PC-3 (cell line): ENCODE measurements at places on chromosomes 5 and 9. TPM values are rescaled to one million over a fixed set of nuclear protein-coding genes. Genes with fewer than 3 reads are reported as not detected.

DNA sequence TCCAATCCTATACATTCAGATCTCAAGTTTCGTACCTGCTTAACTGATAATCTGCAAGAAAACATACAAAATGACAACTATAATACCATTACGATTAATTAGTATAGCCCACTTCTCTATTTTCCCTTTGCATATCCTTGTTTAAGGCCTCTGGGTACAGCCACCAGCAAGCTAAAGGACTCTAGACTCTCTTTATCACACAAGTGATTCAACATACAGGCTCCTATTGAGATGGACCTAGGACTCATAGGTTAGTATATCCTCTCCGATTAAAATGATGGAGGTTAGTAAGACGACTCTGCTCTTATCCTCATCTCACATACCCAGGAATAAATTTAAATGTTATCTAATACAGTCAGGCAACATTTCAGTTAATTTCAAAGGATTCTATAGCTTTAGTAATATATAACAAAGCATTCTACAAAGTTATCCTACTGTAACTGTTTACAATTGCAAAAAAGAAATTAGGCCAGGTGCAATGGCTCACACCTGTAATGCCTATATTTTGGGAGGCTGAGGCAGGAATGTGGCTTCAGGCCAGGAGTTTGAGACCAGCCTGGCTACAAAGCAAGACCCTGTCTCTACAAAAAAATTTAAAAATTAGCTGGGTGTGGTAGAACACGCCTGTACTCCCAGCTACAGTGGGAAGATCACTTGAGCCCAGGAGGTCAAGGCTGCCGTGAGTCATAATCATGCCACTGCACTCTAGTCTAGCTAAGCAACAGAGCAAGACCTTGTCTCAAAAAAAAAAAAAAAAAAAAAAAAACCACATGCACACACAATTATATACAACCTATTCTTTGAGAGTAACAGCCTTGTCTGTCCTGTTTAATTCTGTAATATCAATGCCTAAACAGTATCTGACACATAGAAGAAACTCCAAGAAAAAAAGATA is 15.4 kb downstream of the HAUS6 start:
- no peaks in the 10 kb centered on the region for H3K27me3 ChIP-seq
- no peak overlapping the region for H3K27ac ChIP-seq
- peak; percentile 30 for DNase-seq
- H3K4me1 ChIP-seq, result no peaks in the 10 kb centered on the region

DNA sequence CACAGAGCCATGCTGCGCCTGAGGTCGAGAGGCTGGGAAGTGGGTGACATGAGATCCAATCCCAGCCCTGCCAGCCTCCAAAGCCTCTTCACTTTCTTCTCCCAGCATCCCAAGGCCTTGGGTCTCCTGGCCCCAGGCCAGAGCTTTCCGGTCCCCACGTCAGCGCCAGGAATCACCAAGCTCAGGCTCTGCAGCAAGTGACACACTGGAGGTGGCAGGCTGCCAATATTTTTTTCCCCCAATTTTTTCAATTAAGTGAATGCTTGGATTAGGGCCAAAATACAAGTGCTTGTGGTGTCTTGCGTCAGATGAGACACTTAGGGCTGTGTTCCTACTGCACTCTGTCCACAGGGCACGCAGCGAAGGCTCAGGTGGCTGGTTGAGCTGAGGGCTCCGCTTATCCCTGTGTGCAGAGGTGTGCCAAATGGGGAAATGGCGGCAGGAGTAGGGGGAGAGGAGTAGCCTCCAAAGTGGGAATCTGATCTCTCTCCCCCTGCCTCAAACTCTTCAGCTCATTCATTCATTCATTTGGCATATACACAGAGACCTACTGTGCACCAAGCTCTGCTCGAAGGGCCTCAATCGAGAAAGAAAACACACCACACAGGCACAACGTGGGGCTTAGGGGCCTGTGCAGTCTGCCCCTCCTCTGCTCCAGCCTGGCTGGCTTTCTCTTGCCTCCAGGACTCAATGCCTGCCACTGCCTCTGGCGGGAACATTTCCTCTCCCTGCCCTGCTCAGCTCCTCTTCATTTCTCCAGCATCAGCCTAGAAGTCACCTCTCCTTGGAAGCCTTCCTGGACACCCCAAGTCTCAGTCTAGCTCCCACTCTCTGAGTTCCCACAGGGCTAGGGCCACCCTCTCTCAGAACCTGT is 16.6 kb downstream of the SH3PXD2B start:
- H3K4me3 ChIP-seq, result no peak overlapping the region
- DNase-seq, result peak; percentile 43
- H3K27ac ChIP-seq, result no peak overlapping the region

DNA sequence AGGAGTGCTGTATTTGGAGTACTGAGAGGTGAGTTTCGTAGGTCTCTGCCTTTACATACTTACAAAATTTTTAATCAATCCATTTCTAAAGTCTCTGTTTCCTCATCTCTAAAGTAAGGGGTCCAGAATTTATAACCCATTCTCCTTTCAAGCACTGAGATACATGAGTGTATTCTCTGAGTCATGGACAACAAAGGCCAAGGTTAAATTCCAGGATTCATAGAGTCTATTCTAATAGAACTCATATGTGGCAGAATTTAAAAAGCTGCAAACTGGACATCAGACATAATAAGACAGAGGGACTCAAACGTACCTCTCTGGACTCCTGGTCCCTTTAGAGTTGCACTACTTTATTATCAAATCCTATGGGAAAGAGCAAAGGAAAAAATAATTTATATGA is 112.5 kb upstream of the SLIT3 start:
- H3K4me1 ChIP-seq, result no peaks in the 10 kb centered on the region
- peaks cover 24% of the 10 kb centered on the region for H3K27me3 ChIP-seq
- DNase-seq, result no peak
- no peak overlapping the region for H3K4me3 ChIP-seq
- H3K36me3 ChIP-seq, result no peaks in the 10 kb centered on the region
- no peak overlapping the region for H3K27ac ChIP-seq

- no peak for DNase-seq
- H3K4me1 ChIP-seq, result peaks cover 49% of the 10 kb centered on the region
- peak overlapping the region; percentile 15; the same call in 1 of the 2 replicates for H3K4me3 ChIP-seq
- H3K27ac ChIP-seq, result peak overlapping the region; percentile 81
- H3K27me3 ChIP-seq, result no peaks in the 10 kb centered on the region
Measured at GRCh38 chr9:132631685-132632084, 38.1 kb downstream of the DDX31 start.

DNA sequence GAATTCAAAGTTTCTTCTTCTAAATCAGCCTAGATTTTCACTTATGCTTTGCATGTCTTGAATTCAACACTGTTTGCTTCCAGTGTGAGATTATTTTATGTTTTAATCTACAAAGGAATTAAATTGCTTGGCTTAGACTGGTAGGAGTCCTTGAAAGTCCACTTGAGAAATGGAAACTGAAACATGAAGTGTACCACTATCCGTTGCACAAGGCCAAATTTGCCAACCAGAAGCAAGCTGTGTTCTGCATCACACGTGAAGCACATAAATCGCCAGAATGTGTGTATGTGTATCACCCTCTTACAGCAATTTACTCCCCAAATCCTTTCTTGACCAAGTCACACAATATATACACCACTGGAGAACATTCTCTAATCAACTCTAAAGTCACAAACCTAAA is 10.3 kb downstream of the SEMA6A start:
- H3K4me3 ChIP-seq, result no peak overlapping the region
- no peak for DNase-seq
- 0 out of 2 replicates have a peak, but pooled peaks cover 15% of the 10 kb centered on the region for H3K27me3 ChIP-seq

- H3K4me3 ChIP-seq, result no peak overlapping the region
- H3K27ac ChIP-seq, result no peak overlapping the region
- H3K36me3 ChIP-seq, result no peaks in the 10 kb centered on the region
- DNase-seq, result no peak
Measured at GRCh38 chr9:126128494-126129142, 198.0 kb upstream of the MVB12B start.

GRCh38 chr9:79264041-79264440 is 307.7 kb upstream of the TLE4 start:
- no peaks in the 10 kb centered on the region for H3K36me3 ChIP-seq
- no peak overlapping the region for H3K27ac ChIP-seq
- H3K27me3 ChIP-seq, result no peaks in the 10 kb centered on the region
- H3K4me1 ChIP-seq, result no peaks in the 10 kb centered on the region
- H3K4me3 ChIP-seq, result no peak overlapping the region
- no peak for DNase-seq

GRCh38 chr9:98406469-98406868 is 151.0 kb upstream of the TBC1D2 start:
- H3K4me1 ChIP-seq, result no peaks in the 10 kb centered on the region
- no peak overlapping the region for H3K27ac ChIP-seq
- no peaks in the 10 kb centered on the region for H3K36me3 ChIP-seq
- no peaks in the 10 kb centered on the region for H3K27me3 ChIP-seq

- H3K27ac ChIP-seq, result 0 out of 2 replicates have a peak overlapping the region, but pooled peaks have one; percentile 9
- no peaks in the 10 kb centered on the region for H3K36me3 ChIP-seq
- H3K4me1 ChIP-seq, result peaks cover 32% of the 10 kb centered on the region
- H3K4me3 ChIP-seq, result no peak overlapping the region
- peak; percentile 86 for DNase-seq
Measured at GRCh38 chr9:27181381-27181780, 72.4 kb downstream of the TEK start.

DNA sequence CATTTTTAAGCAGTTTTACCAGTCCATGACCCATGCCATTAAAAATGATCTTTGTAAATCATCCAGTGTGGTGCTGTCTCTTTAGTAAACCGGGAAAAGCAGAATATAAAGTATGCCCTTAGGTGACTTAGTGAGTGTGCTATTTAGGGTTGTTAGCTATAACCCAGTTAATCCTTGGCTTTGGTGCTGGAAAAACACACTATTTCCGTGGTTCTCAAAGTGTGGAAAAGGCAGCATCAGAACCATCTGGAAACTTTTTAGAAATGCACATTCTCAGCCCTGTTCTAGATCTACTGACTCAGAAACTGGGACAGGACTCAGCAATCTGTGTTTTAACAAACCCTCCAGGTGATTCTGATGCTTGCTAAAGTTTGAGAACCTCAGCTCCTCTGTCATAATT is 123.6 kb upstream of the ZNF608 start:
- H3K4me3 ChIP-seq, result no peak overlapping the region
- H3K27me3 ChIP-seq, result no peaks in the 10 kb centered on the region

DNA sequence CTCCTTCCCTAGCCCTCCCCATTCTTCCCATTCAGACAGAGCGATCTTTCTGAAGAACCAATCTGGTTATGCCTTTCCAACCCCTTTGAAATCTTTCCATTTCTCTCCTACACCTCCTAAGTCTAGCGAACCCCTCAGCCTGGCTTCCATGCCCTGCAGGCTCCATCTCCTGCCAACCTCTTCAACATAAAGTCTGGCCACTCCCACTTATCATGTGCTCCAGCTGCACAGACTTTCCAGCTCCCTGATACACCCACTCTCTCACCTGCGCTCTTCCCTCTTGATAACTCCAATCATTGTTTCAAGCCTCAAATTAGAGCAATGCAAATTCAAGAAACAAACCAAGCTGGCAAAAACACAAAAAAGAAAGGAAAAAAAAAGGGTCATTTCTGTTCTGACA is 3.8 kb upstream of the ORM1 start:
- H3K4me3 ChIP-seq, result no peak overlapping the region
- H3K36me3 ChIP-seq, result no peaks in the 10 kb centered on the region
- no peak for DNase-seq
- no peaks in the 10 kb centered on the region for H3K27me3 ChIP-seq

GRCh38 chr5:97549496-97549895 is 366.4 kb upstream of the RIOK2 start:
- H3K27me3 ChIP-seq, result no peaks in the 10 kb centered on the region
- H3K4me3 ChIP-seq, result no peak overlapping the region
- H3K4me1 ChIP-seq, result peaks cover 8% of the 10 kb centered on the region; the same call in 1 of the 2 replicates
- peak; percentile 40 for DNase-seq

DNA sequence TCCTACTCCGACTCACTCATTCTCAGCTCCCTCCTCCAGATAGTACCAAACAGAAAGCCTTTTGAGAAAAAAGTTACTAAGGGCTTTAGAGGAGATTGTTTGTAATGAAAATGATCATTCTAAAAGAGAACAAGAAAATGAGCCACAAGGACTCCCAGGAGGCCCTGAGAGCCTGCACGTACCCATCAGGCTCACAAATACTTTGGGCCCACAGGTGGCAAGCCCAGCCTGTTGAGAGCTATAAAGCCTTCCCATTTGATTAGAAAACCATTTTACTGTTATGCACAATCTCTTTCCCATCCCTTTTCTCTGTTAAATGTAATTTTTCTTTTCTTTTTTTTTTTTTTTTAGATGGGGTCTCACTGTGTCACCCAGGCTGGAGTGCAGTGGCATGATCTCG is 136.1 kb downstream of the LHFPL2 start:
- H3K4me1 ChIP-seq, result peaks cover 57% of the 10 kb centered on the region
- DNase-seq, result no peak
- no peak overlapping the region for H3K27ac ChIP-seq
- no peaks in the 10 kb centered on the region for H3K36me3 ChIP-seq
- no peak overlapping the region for H3K4me3 ChIP-seq
- H3K27me3 ChIP-seq, result no peaks in the 10 kb centered on the region

DNA sequence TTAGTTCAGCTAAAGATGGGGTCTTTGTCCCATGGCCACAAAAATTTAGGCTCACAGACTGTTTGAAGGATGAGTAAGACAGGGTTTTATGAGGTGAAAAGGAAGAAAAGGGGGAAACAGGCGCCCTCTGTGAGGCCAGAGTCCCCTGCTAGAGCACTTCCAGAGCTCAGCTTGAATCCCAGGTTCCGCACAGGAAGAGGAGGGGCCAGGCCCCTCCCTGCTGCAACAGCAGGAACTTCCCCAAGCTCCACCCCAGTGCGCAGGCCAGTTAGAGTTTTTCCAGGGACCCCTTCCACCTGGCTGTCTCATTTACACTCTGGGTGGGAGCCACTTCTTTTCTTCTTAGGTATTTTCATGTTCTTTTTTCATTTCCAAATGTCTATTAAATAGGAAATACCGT is 480.8 kb downstream of the PSAT1 start:
- H3K27me3 ChIP-seq, result no peaks in the 10 kb centered on the region
- 0 out of 2 replicates have a peak, but pooled peaks cover 3% of the 10 kb centered on the region for H3K4me1 ChIP-seq
- no peaks in the 10 kb centered on the region for H3K36me3 ChIP-seq
- no peak for DNase-seq
- H3K27ac ChIP-seq, result no peak overlapping the region

DNA sequence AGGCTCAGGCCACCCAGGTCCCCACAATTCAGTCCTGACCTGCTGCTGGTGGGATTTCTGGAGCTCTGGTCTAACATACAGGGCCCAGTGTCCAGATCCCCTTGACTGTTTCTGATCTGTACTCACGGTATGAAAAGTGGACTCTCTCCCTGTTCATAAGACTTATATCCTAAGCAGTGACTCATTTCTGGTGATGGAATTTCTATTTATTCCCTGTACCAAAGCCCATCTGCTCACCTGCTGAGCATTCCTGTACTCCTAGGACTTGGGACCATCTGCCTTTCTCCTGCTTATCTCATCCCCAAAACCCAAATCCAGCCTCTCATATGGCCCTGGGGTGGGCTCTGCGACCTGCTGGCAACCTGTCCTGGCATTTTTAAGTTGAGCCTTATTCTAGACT is 86.6 kb downstream of the APBA1 start:
- DNase-seq, result no peak
- peaks cover 14% of the 10 kb centered on the region; the same call in 1 of the 2 replicates for H3K27me3 ChIP-seq
- H3K27ac ChIP-seq, result no peak overlapping the region
- H3K4me1 ChIP-seq, result no peaks in the 10 kb centered on the region
- H3K4me3 ChIP-seq, result no peak overlapping the region
- H3K36me3 ChIP-seq, result no peaks in the 10 kb centered on the region

The PARP8 gene
- total RNA-seq, result 0.07 and 0.69 TPM in 2 replicates

The LHX2 gene
- total RNA-seq, result 1.1 TPM in 2 replicates

The PCDHGA6 gene
- total RNA-seq, result 1.3 and 1.6 TPM in 2 replicates

The TICAM2 gene
- total RNA-seq, result 3.9 and 5.0 TPM in 2 replicates

The CTXN3 gene
- total RNA-seq, result not detected in 2 replicates

The CCL27 gene
- total RNA-seq, result not detected in 2 replicates

The BNC2 gene
- total RNA-seq, result 11.7 TPM in 2 replicates

The KCNN2 gene
- 0.07 TPM in 1 of 2 replicates, not detected in the other for total RNA-seq

The MAP1B gene
- total RNA-seq, result 12.8 and 18.2 TPM in 2 replicates

The DAB2IP gene
- 15.2 and 17.6 TPM in 2 replicates for total RNA-seq

The PCDHB12 gene
- total RNA-seq, result 0.15 and 0.63 TPM in 2 replicates

The C5orf58 gene
- total RNA-seq, result not detected in 2 replicates
